NCI-H510A (cell line): ENCODE measurements at places on chromosomes 1 and 21.

DNA sequence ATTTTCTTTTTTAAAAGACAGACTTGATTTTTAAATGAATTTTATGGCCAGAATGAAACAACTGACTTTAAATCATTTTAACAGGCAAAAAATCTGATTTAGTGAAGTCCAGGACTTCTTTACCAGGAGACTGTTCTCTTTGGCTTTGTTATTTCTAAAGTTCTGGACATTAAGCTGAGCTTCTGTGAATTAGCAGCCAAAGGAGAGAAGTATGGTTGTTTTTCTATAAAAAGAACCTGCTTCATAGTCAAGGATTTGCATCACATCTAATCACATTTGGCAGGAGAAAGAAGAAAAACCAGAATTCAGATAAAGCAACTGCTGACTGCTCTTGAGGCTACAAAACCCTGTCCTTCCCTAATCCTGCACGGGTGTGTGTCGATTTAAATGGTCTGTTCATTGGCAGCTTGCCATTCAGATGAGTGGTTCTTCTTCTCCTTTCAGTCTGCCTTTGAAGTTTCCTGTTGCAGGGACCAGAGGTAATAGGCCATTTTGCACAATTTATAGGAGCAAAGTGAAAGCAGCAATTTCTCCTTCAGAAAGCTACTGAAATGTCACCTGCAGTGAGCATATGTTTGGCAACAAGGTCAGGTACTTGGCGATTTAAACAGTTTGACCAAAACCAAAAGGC lies 215.4 kb downstream of the OLFM3 start:
- DNase-seq = peak; percentile 80

- no peak for DNase-seq
Observed at GRCh38 chr1:204563780-204564179, 47.6 kb downstream of the MDM4 start.

DNA sequence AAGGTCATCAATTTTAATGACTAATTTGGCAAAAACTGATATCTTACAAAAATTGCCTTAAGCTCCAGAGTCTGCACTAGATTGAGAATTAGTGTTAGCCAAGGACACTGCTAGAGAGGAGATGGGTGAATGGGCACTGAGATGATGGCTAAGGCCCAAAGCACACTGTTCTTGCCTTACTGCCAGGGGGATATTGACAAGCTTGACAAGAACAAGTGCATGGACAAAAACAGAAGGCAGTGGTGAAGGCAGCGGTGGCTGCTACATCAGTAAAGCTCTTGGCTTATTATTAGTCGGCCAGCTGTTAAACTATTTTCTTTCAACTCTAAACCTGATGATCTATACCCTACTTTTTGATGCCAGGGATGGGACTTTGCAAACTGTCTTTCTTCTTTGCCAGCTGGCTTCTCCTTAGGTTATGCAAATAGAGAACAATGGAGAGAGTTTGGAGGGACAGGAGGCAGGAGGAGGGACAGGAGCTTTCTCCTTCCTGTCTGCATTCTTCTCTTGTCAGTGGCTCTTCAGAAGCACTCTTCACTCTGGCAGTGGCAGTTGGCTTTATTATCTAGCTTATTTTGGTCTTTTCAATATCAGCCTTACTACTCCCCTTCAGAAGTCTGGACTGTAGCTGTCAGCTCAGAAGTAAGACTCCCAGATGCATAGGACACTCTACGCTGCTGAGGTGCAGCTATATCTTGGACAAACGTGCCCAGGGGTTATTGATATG lies 853.5 kb upstream of the TMPRSS15 start:
- DNase-seq = no peak

DNA sequence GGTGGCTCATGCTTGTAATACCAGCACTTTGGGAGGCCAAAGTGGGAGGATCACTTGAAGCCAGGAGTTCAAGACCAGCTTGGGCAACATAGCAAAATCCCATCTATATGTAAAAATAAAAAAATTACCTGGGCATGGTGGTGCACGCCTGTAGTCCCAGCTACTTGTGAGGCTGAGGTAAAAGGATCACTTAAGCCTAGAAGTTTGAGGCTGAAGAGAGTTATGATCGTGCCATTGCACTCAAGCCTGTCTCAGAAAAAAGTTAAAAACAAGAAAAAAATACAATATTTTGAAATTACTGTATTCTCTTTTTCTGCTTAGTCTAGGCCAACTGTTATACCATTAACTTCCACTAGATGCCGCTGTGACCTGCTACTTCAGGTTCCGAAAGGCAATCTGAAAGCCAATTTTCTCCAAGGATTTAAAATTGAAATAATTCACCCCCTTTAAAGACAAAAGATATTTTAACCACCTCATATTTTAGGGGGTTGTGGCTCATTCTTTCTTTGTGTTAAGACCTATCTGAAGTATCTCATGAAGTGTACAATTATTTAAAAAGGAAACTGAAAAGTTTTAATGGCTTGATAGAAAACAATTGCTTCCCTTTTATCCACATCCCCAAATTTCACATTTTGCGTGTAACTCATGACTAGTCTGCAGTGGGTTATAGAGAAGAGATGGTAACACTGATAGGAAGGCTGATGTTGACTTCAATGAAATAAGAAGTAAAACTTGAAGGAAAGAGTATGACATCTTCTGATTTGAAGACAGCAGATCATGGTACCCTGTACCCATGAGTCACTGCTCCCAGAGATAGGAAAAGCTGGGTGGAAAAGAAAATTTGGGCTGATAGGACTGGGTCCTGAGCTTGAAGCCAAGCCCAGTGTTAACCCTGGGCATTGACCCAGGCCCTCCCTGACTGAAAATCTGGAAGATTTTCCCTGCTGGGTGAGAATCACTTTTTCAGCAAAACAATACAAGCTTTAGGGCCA lies 24.4 kb upstream of the CLDN14 start:
- no peak for DNase-seq

GRCh38 chr21:10430005-10430404 lies 91.4 kb upstream of the TPTE start:
- DNase-seq = no peak

- no peak for DNase-seq
Observed at GRCh38 chr1:223748773-223749733, 36.7 kb downstream of the CAPN2 start.

DNA sequence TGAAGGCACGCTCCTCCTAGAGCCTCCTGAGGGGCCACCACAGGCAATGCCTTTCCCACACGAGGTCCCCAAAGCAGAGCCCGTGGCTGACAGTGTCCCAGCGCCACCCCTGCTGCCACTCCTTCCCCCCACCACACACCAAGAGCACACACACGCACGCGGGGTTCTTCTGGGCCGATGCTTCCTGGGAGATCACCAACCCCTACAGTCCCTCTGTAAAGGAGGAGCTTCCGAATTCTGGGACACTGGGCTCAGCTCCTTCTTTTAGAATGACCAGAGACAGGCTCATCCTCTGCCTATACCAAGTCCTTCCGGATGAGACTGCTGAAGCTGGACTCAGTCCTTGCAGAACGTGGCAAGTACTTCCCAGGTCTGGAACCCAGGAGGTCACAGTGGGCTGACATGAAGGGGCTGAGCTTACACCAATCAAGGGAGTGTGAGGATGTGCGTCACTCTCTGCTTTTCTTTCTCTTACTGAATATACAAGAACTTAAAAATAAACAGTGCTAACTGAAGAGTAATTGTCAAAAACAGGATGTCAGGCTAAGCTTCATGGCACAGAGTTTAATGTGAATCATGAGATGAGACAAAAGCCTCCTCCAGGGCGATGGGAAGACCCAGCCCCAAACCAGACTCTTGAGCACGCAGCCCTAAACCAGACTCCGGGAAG lies 12.7 kb downstream of the SSU72 start:
- DNase-seq = no peak

- peak; percentile 60 for DNase-seq
Observed at GRCh38 chr1:37394574-37395464, 79.6 kb upstream of the ZC3H12A start.

- DNase-seq = peak; percentile 94
Observed at GRCh38 chr1:234899041-234899729, 229.5 kb downstream of the TOMM20 start.

DNA sequence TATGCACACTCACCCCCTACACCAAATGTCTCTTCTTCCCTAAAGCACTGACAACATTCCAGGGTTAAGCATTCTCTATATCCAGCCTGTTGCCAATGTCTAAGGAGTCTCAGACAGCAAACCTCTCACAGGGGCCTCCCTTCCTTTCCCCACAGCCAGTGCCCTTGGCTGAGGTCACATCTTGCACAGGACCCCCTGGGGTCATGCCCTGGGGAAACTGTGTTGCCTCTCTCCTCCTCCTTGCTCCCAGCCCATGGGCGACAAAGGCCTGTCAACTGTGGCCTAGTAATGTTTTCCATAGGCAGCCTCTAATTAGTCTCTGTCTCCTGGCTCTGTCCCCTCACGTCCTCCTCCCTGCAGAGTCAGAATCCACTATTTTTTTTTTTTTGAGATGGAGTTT lies 54.6 kb downstream of the NENF start:
- no peak for DNase-seq

DNA sequence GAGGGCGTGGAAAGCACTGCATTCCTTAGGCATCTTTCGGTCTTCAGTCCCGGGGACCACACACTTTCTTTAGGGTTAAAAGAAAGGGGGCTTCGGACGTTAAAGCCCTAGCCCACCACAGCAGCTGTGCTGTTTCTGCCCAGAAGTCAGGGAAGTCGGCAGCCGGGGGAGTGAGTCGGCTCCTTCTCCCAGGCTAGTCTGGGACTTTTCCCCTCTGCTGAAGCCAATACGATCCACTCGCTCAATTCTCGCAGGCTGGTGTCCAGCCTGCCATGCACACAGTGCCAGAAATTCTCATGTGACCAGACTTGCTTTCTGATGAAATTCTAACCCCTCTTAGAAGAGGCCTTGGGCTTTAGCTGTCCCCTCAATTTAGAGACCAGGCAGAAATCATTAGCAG lies 67.7 kb downstream of the BCAR3 start:
- DNase-seq = no peak

DNA sequence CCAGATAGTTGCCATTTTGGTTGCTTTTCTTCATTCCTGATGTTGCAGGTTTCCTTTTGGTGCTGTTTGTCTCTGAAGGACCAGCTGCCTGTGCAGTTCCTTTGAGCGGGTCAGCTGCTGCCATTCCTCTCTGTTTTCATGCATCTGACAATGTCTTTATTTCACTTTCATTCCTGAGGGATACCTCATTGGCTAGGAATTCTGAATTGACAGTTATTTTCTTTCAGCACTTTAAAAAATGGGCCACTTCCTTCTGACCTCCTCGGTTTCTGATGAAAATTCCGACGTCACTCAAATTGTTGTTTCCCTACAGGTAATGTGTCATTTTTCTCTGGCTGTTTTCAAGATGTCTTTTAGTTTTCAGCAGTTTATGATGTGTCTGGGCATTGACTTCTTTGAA lies 24.8 kb downstream of the CCSAP start:
- no peak for DNase-seq

DNA sequence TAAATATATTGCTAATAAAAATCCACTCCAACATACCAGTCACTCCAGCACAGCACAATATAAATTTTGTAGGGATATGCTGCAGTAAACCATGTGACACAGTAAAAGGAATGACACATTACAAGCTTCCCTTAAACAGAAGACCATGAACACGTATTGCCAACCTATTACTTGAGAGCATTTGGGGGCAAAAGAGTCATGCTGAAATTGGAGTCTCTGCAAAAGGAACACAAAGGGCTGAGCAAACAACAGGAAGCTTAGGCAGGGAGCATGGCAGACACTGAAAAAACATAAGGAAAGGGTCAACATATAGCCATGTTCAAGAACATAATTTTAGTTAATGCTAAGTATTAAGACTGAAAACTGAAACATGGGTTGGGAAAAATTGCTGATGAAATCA lies 214.5 kb downstream of the SMYD3 start:
- no peak for DNase-seq

- no peak for DNase-seq
Observed at GRCh38 chr1:7640350-7640749, 130.7 kb upstream of the VAMP3 start.

DNA sequence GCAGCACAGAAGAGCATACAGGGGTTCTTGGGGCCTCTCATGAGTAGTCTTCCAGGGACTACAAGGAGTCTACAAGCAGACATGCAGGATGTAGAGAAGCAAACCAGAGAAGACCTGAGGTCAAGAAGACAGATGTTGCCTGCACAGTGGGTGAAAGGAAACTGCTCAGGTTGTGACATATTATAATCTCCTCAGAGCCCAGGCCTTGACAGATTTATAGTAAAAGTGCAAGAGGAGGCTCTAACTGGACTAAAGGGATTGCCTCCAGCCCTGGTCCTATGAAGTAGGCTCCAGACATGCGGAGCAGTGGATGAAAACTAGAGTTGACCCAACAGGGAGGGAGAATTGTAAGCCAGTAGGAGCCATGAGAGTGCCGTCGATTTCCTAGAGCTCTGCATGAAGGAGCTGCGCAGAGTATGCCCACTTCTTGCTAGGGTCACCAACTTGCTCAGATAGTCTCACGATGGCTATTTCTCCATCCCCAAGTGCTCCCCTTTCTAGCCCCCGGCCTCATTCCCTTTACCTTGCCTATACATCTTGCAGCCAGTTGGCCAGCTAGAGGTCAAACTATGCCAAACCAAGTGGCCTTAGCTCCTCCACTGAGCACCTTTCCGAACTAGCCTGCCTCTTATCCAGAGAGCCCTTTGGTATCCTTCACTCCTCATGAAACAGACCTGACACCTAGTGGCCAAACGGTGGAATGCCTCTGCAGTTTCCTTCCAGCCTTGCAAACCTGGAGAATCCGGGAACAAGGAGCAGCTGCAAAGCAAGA lies 36.2 kb upstream of the IPO9 start:
- DNase-seq = peak; percentile 64

DNA sequence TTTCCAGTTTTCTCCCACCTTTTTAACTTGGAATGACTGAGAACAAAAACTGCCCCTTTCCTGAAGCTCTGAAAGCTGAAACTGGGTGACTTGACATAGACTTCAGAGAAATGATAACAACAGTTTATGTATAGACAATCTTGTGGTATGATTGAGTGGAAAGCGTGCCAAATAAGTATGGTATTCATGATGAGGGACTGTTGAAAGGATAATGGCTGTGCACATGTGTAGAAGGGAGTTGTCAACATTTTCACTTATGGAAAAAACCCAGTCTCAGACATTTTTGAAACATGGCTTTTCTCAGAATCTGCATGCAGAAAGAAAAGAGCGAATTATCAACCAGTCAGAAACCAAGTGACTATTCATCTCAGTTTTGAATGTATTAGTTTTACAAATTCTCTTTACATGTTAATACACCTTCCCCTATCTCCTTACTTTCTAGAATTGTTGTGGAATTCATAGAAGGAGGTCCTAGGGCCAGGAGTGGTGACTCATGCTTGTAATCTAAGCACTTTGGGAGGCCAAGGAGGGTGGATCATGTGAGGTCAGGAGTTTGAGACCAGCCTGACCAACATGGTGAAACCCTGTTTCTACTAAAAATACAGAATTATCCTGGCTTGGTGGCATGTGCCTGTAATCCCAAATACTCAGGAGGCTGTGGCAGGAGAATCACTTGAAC lies 261.2 kb downstream of the S1PR1 start:
- DNase-seq = no peak

- DNase-seq = no peak
Observed at GRCh38 chr21:45982092-45982757, 655 bp downstream of the COL6A1 start.

- peak; percentile 87 for DNase-seq
Observed at GRCh38 chr1:65467536-65467935, 47.1 kb downstream of the LEPR start.
